GM12878 (cell line): ENCODE measurements at places on chromosomes 13 and 19.

DNA sequence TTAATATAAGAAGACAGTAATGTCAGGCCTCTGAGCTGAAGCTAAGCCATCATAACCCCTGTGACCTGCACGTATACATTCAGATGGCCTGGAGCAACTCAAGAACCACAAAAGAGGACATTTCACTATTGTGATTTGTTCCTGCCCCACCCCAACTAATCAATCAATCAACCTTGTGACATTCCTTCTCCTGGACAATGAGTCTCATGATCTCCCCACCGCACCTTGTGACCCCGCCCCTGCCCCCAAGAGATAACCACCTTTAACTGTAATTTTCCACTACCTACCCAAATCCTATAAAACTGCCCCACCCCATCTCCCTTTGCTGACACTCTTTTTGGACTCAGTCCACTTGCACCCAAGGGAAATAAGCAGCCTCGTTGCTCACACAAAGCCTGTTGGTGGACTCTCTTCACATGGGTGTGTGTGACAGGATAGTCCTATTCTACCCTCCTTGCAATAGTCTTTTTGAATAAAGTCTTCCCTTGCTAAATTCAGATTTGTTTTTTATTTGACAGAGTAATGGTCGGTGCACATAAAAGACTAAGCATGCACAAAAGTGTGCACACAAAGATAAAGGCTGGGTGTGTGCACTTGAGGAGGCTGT is 14.0 kb downstream of the CD70 start:
- peaks cover 50% of the 10 kb centered on the region for H3K4me1 ChIP-seq
- H3K36me3 ChIP-seq = no peaks in the 10 kb centered on the region
- peak overlapping the region; percentile 26; the same call in 1 of the 2 replicates for H3K4me3 ChIP-seq

DNA sequence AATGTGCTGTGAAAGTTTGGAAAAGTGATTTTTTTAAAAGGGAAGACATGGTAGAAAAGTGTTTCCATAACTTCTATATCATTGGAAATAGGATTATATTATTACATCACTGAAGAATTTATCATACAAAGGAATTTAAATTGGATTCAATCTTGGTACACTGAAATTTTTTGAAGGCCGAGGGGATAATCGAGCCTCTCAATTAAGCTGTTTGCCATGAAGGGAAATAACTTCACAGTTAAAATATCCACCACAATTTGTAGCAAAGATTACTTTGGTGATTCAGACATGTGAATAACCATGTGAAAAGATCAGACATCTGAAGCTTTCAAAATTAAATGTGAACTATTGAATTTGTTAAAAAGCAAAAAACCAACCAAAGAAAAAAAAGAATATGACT is 215.3 kb downstream of the KLF5 start:
- no peak overlapping the region for H3K27ac ChIP-seq

- no peaks in the 10 kb centered on the region for H3K36me3 ChIP-seq
- DNase-seq = no peak
- H3K4me3 ChIP-seq = peak overlapping the region; percentile 99
Observed at GRCh38 chr19:29810504-29810871, 1.3 kb upstream of the CCNE1 start.

DNA sequence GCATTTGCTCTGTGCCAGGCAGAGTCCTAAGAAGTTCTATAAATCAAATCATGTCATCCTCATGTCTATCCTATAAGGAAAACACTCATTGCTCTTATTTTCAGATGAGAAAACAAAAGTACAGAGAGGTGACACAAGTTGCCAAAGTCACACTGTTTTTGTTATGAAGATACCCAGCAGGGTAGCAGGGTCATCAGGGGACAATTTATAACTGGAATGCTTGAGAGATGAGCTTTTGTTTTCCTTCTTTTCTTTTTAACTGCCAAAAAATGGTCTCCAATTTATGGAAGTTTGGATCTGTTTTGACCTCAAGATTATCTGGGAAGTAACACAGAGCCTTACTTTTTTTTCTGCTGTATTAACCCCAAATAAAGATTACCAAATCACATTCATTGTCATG is 354.1 kb downstream of the SUCLA2 start:
- no peak overlapping the region for H3K4me3 ChIP-seq
- no peak overlapping the region for H3K27ac ChIP-seq
- no peaks in the 10 kb centered on the region for H3K27me3 ChIP-seq

DNA sequence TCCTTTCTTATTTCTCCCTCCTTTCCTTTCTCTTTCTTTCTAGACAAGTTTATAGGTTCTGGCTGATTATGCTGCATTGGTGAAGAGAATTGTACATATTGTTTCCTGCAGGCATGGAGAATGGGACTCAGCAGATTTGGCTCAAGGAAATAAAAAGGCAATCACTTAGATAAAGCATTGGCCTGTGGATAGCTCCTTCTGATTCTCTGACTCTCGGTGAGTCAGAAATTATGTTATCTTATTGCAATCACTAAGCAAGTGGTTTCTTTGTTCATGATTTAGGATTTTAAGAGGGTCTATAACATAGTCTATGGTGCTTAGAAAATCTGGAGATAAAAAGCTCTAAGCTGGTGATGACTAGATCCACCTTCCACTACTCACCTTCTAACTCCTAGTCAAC is 54.0 kb upstream of the POSTN start:
- no peaks in the 10 kb centered on the region for H3K36me3 ChIP-seq
- H3K27me3 ChIP-seq = no peaks in the 10 kb centered on the region
- H3K4me3 ChIP-seq = no peak overlapping the region
- no peak for DNase-seq
- H3K4me1 ChIP-seq = no peaks in the 10 kb centered on the region

GRCh38 chr13:32548837-32549236 is 10.2 kb upstream of the N4BP2L2 start:
- DNase-seq = no peak
- no peaks in the 10 kb centered on the region for H3K36me3 ChIP-seq
- no peaks in the 10 kb centered on the region; the same call in 1 of the 2 replicates for H3K4me1 ChIP-seq
- H3K27me3 ChIP-seq = no peaks in the 10 kb centered on the region
- no peak overlapping the region for H3K27ac ChIP-seq
- no peak overlapping the region for H3K4me3 ChIP-seq

- DNase-seq = no peak
- no peaks in the 10 kb centered on the region for H3K4me1 ChIP-seq
- H3K27me3 ChIP-seq = no peaks in the 10 kb centered on the region
- H3K27ac ChIP-seq = no peak overlapping the region
- H3K4me3 ChIP-seq = no peak overlapping the region
Observed at GRCh38 chr13:92461831-92462230, 764.8 kb upstream of the GPC6 start.

DNA sequence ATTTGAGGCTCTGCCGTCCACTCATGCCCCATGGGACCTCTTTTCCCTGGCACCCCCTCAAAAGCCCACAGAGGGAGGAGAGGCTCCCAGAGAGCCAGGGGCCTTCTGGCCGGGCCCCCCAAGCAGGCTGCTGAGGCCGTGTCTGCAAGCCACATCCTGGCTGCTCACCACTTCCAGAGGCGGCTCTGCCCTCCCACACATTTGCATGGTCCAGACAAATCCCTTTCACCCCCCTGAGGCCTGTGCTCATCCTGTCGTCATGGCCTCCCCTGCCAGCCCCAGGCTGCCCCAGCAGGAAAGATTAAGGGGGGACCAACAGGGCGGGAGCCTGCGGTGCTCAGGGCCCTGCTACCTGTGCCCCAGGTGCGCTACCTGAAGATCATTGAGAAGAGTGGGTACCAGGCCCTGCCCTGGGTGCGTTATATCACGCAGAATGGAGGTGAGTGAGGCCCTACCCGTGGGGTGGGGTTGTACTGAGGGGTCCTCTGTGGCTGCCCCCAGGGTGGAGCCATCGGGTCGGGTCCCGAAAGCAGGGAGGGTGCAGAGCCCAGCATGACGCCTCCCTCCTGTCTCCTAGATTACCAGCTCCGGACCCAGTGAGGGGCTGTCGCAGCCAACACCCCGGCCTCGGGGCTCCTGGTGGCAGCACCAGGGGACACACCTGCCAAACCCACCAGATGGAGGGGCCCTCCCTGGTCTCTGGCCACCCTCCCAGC is 36.3 kb downstream of the AP1M1 start:
- H3K4me1 ChIP-seq = no peaks in the 10 kb centered on the region
- no peak overlapping the region for H3K4me3 ChIP-seq
- no peaks in the 10 kb centered on the region for H3K27me3 ChIP-seq
- peaks cover 9% of the 10 kb centered on the region; the same call in 1 of the 2 replicates for H3K36me3 ChIP-seq

DNA sequence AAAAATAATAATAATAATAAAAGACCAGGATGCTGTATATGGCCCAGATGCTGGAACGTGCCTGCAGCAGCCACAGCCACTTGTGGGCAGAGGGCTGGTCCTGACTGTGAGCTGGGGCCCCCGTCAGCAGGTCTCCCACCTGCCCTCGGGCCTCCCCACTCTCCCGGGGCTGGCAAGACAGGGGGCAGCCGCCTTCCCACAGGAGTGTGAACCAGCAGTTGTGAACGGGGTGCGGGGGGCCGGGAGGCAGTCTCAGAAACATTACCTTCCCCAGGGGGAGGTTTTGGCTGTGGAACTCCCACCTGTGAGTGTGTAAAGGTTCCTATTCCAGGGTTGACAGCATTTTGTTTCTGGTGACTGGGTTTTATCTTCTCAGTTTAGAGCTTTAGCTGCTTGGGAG is 151.4 kb downstream of the KDM4B start:
- DNase-seq = no peak
- H3K4me3 ChIP-seq = no peak overlapping the region
- no peaks in the 10 kb centered on the region for H3K4me1 ChIP-seq

DNA sequence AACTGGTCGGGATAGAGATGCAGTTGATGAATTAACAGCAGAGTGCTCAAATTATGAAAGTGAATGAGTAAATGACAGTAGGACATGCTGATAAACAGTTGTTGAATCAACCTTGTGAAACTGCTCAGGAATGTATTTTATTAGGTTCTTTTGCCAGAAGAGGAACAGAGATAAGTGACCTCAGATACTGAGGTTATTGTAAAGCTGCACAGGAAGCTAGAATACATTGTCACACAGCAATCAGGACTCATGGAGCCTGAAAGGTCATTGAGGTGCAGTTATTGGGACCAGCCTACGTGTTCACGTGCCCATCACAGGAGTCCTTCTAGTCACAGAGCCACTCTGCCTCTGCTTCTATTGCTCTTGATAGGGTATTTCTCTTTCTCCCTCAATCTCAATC is 47.5 kb upstream of the MED4 start:
- peak; percentile 56 for DNase-seq
- 0 out of 2 replicates have a peak, but pooled peaks cover 6% of the 10 kb centered on the region for H3K27me3 ChIP-seq
- H3K4me3 ChIP-seq = no peak overlapping the region
- no peaks in the 10 kb centered on the region for H3K36me3 ChIP-seq

DNA sequence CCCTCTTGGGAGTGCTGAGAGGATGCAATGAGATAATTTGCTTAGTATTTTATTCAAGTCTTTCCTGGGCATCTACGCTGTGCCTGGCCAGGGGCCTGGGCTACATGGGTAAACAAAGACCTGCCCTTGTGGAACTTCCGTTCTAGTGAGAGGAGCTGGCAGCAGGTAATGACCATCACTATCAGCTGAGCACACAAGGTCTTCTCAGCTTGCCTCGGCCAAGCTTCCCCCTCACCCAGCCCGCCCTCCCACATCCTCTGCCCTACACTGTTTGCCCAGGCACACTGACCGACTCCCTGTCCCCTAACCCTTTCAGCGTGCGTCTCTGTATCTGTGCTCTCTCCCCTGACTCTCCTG is 8.6 kb upstream of the FKRP start:
- peaks cover 43% of the 10 kb centered on the region for H3K36me3 ChIP-seq
- DNase-seq = no peak
- H3K27me3 ChIP-seq = no peaks in the 10 kb centered on the region

- no peaks in the 10 kb centered on the region for H3K36me3 ChIP-seq
- H3K27ac ChIP-seq = no peak overlapping the region
- no peak overlapping the region for H3K4me3 ChIP-seq
Observed at GRCh38 chr13:102693776-102694175, 1.1 kb downstream of the METTL21C start.

DNA sequence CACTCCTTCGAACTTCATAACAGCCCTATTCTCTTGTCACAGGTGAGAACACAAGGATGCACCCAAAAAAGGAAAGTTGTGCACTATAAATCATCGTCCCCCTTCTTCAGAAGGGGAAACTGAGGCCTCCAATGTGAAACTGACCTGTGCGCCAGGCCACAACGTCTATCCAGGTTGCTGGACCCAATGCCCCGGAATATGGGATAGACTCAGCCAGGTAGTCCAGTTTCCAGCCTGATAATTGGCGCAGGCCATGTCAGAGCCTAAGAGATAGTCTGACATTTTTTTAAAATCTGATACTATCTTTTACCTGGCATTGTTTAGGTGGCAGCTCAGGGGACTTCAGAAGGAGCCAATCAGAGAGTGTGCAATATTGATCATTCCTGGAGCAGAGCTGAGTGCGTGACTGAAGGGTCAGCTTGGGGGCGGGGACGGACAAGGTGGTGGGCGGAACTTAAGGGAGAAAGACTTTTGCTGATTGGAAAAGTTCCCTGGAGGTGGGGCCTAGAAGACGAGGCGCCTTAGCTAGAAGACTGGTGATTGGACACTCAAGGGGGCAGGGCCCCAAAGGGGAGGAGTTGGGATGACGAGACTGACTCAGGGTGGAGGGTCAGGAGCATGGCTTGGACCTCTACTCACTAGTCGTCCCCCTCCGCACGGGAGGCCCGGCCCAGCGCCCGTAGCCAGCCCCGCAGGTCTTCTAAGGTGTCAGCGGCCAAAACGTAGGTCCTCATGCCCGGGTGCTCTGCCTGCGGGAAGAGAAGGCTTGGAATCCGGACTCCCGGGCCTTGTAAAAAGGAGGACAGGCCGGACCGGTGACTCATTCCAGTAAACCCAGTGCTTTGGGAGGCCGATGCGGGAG is 8.5 kb downstream of the PLEKHA4 start:
- no peaks in the 10 kb centered on the region for H3K36me3 ChIP-seq
- H3K4me1 ChIP-seq = no peaks in the 10 kb centered on the region
- H3K27ac ChIP-seq = no peak overlapping the region
- peak overlapping the region; percentile 65; the same call in 1 of the 2 replicates for H3K4me3 ChIP-seq

DNA sequence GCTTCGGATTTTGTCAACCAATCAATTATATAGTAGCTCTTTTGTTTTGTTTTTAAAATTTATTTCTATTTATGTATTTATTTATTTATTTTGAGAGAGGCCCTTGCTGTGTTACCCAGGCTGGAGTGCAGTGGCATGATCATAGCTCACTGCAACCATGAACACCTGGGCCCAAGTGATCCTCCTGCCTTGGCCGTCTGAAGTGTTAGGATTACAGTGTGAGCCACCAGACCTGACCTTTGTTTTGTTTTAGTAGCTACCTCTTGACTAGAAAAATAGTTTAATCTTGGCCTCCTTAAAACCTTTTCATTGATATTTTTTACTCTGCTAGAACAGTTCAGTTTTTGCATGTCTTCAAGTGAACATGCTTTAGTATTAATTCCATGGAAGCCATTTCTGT is 15.1 kb downstream of the GARRE1 start:
- peak overlapping the region; percentile 93 for H3K27ac ChIP-seq
- peaks cover 22% of the 10 kb centered on the region for H3K4me1 ChIP-seq
- H3K27me3 ChIP-seq = no peaks in the 10 kb centered on the region
- peak overlapping the region; percentile 41; the same call in 1 of the 2 replicates for H3K4me3 ChIP-seq
- no peaks in the 10 kb centered on the region for H3K36me3 ChIP-seq
- DNase-seq = no peak

GRCh38 chr19:14021474-14021873 is 6.5 kb upstream of the RLN3 start:
- no peak overlapping the region for H3K27ac ChIP-seq
- H3K36me3 ChIP-seq = no peaks in the 10 kb centered on the region
- peaks cover 9% of the 10 kb centered on the region; the same call in 1 of the 2 replicates for H3K4me1 ChIP-seq
- H3K4me3 ChIP-seq = no peak overlapping the region
- H3K27me3 ChIP-seq = no peaks in the 10 kb centered on the region
- no peak for DNase-seq
